SK-N-DZ (cell line): ENCODE measurements at places on chromosomes 13 and 19.

DNA sequence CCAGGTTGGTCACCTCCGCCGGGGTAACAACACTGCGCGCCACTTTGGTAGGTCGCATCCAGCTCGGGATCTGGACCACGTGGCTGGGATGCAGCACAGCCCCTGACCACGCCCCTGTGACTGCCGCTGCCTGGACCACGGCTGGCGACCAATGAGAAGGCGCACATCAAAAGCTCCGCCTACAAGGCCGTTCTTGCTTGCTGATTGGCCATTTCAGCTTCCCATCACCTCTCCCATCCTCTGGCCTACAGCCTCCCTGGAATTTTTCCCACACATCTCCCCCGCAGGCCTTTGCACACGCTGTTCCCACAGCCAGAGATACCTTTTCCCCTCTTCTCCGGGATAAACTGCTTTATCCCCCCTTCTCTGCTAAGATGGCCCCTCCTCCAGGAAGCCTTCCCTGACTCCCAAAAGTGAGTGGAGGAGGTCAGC is 12.5 kb upstream of the MAP1S start:
- peak; percentile 93 for DNase-seq

- peak; percentile 69 for DNase-seq
Observed at GRCh38 chr13:98069985-98070384, 72.9 kb upstream of the FARP1 start.

GRCh38 chr13:109180905-109181425 is 551.6 kb downstream of the MYO16 start:
- DNase-seq = no peak

- DNase-seq = no peak
Observed at GRCh38 chr19:9903336-9903735, 33.0 kb downstream of the OLFM2 start.

- no peak for DNase-seq
Observed at GRCh38 chr19:18338541-18338940, 1.9 kb upstream of the PGPEP1 start.

DNA sequence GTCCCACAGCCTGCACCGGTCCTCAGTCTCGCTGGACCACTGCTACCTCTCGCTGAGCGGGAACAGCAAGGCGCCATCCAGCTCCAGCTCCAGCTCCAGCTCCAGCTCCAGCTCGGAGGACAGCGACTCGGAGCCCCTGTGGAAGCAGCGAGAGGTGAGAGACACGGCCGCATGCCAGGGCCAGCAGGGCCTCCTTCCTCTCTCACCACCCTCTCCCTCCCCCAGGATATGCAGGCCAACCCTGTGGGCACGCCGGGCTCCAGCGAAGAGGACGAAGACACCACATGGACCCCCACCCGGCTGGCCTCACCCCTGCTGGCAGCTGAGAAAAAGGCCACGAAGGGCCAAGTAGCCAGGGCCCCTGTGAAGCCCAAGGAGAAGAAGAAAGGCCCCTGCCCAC is 7.3 kb downstream of the SIX5 start:
- DNase-seq = no peak

DNA sequence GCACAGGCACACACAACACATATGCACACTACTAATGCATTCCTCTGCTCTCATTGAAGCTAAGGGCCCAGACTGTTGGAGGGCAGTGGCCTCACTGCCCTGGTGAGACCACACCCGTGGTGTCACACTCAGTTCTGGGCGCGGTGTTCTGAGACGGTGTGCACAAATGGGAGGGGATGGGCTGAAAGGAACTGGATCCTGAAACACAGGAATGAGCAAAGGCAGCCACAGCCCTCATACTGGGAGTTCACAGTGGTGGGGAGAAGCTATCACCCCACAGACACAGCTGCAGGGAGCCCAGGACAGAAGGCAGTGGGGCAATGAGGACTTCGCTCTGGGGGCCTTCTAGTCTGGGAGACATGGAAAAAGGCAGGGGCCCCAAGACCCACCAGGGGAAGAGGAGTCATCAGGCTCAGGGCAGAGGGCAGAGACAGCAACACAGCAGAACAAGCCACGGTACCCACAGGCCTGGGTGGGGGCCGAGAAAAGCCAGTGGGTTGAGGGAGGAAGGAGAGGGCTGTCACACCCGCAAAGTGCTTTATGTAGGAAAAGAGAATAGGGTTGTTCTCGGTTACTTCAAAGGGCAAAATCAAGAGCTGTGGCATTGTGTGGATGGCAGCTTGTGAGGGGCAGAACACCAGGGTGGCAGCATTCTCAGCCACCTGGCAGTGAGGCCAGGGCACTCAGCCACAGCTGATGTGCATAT is 75.4 kb upstream of the GPR183 start:
- no peak for DNase-seq

DNA sequence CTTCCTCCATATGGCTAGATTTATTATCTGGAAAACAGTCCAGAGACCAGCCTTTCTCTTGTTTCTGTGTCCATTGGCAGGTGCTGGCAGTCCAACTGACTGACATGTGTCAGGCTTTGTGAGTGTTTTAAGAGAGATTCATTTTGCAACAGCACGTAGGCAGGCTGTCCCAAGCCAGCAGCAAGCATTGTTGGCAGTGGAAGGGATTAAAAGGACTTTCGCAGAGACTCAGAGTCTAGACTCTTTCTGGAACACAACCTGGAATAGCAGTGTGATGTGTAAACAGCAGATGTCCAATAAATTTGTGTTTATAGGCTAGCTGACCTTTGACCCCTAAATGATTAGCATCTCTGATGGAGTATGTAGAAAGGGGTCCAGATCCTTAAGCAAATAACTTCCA is 222.2 kb upstream of the SERP2 start:
- DNase-seq = no peak

GRCh38 chr19:15045506-15045905 is 3.8 kb upstream of the CASP14 start:
- DNase-seq = no peak

GRCh38 chr13:98721825-98722510 is 30.5 kb downstream of the SLC15A1 start:
- DNase-seq = no peak

- DNase-seq = no peak
Observed at GRCh38 chr13:83752141-83752540, 130.1 kb downstream of the SLITRK1 start.

- DNase-seq = no peak
Observed at GRCh38 chr13:31485183-31485582, 254.1 kb upstream of the RXFP2 start.

GRCh38 chr19:11421371-11422098 is 2.4 kb upstream of the RGL3 start:
- DNase-seq = no peak

DNA sequence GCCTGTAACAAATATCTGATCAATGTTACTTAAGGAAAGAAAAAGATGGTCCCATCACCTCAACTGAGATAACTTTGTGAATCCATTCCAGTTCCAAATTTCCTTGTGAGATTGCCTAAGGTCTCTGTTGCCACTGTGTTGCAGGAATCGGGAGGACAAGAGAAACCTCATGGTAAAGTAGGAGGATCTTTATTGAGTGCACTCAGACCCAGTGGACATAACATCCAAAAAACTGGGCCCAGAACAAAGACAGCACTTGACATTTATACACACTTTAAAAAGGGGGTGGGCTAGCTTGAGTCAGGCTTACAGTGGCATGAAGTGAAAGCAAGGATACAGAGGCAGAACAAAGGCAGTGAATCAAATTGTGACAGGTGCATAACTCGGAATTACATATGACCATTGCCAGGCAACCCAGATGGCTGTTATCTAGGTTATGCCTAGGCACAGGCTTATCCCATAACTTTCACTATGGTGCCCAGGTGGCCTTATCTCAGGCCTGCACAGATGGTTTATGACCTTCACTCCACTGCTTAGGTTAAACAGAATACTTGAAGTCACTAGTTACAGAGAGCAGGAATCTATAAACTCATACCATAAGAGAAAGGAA is 459.4 kb upstream of the PCDH20 start:
- DNase-seq = peak; percentile 11

DNA sequence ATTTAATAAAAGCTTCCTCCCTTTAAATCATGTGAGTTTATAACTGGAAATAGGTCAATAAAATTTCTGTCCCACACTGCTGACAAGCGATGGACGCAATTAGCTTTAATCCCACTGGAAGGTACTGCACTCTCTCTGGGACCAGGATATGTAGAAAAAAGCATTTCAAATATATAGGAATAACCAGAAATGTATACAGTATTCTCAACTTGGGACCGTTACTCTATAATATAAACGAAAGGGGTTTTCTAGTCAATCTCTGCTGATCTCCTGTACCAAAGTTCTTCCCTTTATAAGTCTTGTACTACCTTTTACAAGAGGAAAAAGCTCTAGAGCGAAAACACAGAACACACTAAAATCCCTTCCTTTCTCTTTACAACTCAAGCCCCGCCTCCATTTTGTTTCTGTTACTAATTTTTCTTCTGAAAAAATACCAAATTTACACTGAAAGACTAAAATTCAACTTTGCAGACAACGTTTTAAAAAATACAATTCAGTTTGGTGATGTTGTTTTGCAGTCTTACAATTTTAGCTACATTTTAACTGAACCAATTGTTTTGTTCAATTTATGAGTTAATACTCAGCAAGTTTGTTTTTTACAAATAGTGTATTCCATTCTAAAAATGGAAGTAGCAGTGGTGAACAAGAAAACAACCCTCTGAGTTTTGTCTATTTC is 1.7 kb upstream of the USPL1 start:
- DNase-seq = peak; percentile 17

GRCh38 chr13:45926741-45927140 is 75.2 kb upstream of the SIAH3 start:
- DNase-seq = no peak

- no peak for DNase-seq
Observed at GRCh38 chr13:113962975-113963374, 10.9 kb downstream of the C13orf46 start.

- DNase-seq = no peak
Observed at GRCh38 chr13:38528986-38529385, 157.9 kb upstream of the FREM2 start.

DNA sequence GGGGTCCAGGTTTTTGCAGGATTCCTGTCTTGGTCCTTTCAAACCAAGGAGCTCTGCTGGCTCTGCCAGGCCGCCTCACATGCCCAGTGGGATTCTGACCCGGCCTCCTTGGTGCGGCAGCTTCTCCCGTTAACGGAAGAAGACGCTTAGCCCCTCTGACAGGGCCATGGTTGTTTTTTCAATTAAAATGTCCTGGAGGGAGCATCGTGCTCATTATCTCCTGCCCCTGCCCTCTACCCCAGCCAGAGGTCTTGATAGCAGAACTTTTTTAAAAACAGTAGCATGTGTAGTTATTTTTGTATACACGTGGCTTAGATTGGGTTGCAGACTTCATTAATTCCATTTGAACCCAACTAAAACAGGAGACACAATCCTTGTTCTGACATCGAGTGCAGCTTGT is 11.5 kb upstream of the RPS15 start:
- no peak for DNase-seq

DNA sequence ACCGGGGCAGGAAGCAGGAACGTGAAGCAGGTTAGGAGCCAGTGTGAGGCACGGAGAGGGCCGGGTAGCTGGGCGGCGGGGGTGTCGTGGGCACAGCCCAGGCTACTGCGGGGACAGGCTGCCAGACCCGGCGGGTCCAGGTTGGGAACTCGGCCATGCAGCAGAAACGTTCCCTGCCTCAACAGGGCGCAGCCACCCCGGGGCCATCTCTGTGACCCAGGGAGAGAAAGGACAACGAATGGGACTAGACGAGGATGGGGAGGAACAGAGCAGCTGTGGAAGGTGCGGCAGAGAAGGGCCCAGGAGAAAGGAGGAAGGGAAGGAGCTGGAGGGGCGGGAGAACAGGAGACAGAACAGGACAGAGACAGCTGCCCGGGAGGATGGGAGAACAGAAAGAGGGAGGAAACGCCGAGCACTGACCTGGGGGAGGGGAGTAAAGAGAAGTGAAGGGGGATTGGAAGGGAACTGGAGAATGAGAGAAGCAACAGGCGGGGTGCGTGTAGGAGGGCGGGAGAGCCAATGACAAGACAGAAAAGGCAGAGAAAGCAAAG is 12.9 kb upstream of the GARIN5A start:
- peak; percentile 34 for DNase-seq

DNA sequence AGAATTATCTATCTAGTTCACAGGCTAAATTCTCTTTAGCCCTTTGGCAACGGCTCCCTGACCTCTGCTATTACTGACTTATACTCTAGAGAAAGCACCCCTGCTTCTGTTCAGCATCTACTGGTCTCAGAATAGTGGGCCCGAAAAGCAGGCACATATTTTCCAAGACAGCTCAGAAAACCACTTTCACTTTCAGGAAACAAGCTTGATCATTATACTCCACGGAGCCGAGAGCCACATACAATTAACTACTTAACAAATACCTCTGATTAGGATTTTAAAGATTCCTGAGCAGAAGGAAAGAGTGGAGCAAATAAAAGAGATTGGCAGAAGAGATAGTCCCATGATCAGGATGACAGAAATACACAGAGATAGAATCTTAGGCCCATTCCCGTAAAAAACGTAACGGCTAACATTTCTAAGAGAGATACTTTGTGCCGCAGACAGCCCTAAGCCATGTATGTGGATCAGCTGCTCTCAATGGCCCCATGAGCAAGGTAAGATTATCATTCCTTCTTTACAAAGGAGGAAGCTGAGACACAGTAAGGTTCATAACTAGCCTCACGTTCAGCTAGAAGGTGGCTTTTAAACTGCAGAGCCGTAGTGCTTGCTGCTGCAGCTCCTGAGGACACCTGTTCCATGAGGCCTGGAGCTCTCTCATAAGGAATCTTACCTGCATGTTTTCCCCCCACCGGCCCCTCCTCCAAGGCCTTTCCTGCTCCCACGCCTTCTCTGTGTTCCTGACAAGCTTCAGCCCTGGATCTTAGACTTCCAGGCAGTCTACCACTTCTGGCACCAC is 227.2 kb downstream of the FOXO1 start:
- no peak for DNase-seq

- no peak for DNase-seq
Observed at GRCh38 chr13:67829641-67830040, 599.5 kb upstream of the PCDH9 start.

- no peak for DNase-seq
Observed at GRCh38 chr19:27971869-27972268, 1241.1 kb downstream of the UQCRFS1 start.

- peak; percentile 99 for DNase-seq
Observed at GRCh38 chr13:71621174-71622124, 245.6 kb downstream of the DACH1 start.

- no peak for DNase-seq
Observed at GRCh38 chr13:98847780-98848179, 95.3 kb upstream of the SLC15A1 start.

- DNase-seq = no peak
Observed at GRCh38 chr13:112506046-112506445, 81.9 kb downstream of the TUBGCP3 start.

DNA sequence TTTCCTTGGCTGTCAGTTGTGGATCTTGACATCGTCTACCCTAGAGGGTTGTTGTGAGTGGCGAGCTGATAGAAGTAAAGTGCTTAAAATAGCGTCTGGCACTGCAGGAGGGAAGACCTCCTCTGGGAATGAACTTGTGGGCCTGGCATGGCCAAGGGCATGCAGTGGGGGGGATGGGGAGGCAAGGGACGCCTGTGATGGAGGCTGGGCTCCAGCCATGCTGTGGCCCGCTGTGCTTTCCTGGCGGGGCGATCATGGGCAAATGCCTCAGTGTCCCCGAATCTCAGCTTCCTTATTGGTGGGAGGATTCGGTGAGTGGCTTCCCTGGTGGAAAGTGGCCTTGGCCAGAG is 10.7 kb downstream of the CARM1 start:
- no peak for DNase-seq

- no peak for DNase-seq
Observed at GRCh38 chr19:38946229-38947010, 15.7 kb downstream of the MRPS12 start.

GRCh38 chr13:113589251-113589960 is 4.9 kb downstream of the TFDP1 start:
- no peak for DNase-seq
